Glutamatergic neuron (in vitro differentiated cells): ENCODE measurements at places on chromosomes 11 and 22. TPM values are rescaled to one million over a fixed set of nuclear protein-coding genes. Genes with fewer than 3 reads are reported as not detected.

DNA sequence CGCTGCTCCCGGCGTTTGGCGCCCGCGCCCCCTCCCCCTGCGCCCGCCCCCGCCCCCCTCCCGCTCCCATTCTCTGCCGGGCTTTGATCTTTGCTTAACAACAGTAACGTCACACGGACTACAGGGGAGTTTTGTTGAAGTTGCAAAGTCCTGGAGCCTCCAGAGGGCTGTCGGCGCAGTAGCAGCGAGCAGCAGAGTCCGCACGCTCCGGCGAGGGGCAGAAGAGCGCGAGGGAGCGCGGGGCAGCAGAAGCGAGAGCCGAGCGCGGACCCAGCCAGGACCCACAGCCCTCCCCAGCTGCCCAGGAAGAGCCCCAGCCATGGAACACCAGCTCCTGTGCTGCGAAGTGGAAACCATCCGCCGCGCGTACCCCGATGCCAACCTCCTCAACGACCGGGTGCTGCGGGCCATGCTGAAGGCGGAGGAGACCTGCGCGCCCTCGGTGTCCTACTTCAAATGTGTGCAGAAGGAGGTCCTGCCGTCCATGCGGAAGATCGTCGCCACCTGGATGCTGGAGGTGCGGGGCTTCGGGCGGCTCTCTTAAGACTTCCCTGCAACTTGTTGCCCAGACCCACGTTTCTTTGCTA is at the start of gene CCND1:
TSS of gene CCND1 (plus strand) at position 162 of the 587 bp plus-strand sequence. CDS start at position 320, 158 bp downstream.
- H3K4me3 ChIP-seq: peak within 1 kb of the TSS; percentile 81
- H3K4me1 ChIP-seq: peaks cover 5% of the 10 kb centered on the region
- H3K27ac ChIP-seq: no peak within 1 kb of the TSS
- H3K27me3 ChIP-seq: peaks cover 12% of the 10 kb centered on the region
- peak; percentile 74 for DNase-seq

DNA sequence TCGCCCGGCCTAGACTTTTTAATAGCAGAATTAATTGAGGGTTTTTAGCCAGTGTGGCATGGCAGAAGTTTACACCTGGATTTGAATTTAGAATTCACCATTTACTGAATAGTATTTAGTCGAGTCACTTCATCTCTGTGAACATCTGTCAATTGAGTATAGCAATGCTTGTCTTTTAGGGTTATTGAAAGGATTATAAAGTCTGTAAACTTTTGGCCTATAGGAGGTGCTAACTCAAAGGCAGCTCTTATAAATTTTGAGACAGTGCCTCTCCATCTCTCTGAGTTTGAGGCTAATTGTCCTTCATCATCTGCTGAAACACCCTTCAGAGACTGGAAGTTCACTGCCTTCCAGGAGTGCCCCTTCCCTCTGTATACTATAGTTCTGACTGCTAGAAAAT is 205.0 kb downstream of the NELL1 start:
- H3K4me3 ChIP-seq: no peak overlapping the region
- DNase-seq: no peak
- H3K4me1 ChIP-seq: no peaks in the 10 kb centered on the region
- H3K27ac ChIP-seq: no peak overlapping the region
- H3K27me3 ChIP-seq: peaks cover 2% of the 10 kb centered on the region

OAF gene
- not detected for total RNA-seq

OR8K3 gene
- not detected for total RNA-seq

GAS2L1 gene
- total RNA-seq: 10.3 TPM

ACR gene
- not detected for total RNA-seq

GRCh38 chr11:76666830-76667229 is 3.7 kb downstream of the LRRC32 start:
- peak; percentile 5 for DNase-seq
- no peak overlapping the region for H3K4me3 ChIP-seq
- H3K27ac ChIP-seq: no peak overlapping the region

- no peak for DNase-seq
- no peak overlapping the region for H3K27ac ChIP-seq
- H3K4me3 ChIP-seq: no peak overlapping the region
- H3K4me1 ChIP-seq: no peaks in the 10 kb centered on the region
Measured at GRCh38 chr11:111231836-111232235, 13.7 kb upstream of the POU2AF2 start.

SCYL1 gene
- 80.0 TPM for total RNA-seq

GRCh38 chr22:35567351-35568141 is 26.9 kb downstream of the RASD2 start:
- H3K36me3 ChIP-seq: no peaks in the 10 kb centered on the region
- H3K27me3 ChIP-seq: peaks cover 6% of the 10 kb centered on the region
- DNase-seq: peak; percentile 84
- H3K27ac ChIP-seq: peak overlapping the region; percentile 52
- peak overlapping the region; percentile 50 for H3K4me3 ChIP-seq
- peaks cover 42% of the 10 kb centered on the region for H3K4me1 ChIP-seq

MRGPRX4 gene
- total RNA-seq: not detected

MMP11 gene
- 28.8 TPM for total RNA-seq

- DNase-seq: no peak
- peaks cover 6% of the 10 kb centered on the region for H3K27me3 ChIP-seq
- peaks cover 13% of the 10 kb centered on the region for H3K4me1 ChIP-seq
- H3K36me3 ChIP-seq: no peaks in the 10 kb centered on the region
Measured at GRCh38 chr11:115918576-115918975, 414.4 kb upstream of the CADM1 start.

DNA sequence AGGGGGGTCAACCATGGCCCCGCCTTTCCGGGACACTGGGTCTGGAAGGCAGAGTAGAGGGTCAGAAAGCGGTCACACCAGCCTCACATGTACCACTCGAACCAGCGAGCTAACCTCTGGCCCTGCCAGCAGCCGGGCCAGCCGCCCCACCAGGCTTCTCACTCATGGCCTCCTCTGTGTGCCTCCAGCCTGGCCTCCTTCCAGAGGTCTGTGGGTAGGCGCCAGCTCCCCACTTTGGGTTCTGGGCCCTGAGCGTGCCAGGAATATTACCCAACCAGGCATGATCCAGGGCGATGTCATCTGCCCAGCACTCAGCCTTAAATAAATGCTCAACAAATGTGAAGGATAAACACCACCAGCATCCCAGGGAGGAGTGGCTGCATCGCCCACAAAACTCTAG is 5.8 kb downstream of the SCUBE1 start:
- DNase-seq: no peak
- H3K36me3 ChIP-seq: no peaks in the 10 kb centered on the region
- H3K4me3 ChIP-seq: no peak overlapping the region
- no peak overlapping the region for H3K27ac ChIP-seq
- no peaks in the 10 kb centered on the region for H3K4me1 ChIP-seq

SGSM1 gene
- 1.2 TPM for total RNA-seq

DNA sequence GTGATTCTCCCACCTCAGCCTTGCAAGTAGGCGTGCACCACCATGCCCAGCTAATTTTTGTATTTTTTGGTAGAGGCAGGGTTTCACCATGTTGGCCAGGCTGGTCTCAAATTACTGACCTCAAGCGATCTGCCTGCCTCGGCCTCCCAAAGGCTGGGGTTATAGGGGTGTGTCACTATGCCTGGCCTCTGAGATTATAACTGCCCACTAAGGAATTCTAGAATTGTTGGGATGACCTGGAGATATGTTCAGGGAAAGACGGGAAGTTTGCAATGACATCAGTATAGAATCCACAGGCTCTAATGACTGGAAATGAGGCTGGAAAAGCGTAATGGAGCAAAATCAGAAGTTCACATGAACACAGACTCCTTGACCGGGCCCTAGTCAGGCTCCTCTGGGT is 62.2 kb downstream of the CLMP start:
- no peak overlapping the region for H3K27ac ChIP-seq
- no peak for DNase-seq

GRCh38 chr11:74237541-74237940 is 66.5 kb downstream of the PPME1 start:
- no peaks in the 10 kb centered on the region for H3K27me3 ChIP-seq
- peaks cover 5% of the 10 kb centered on the region for H3K36me3 ChIP-seq
- no peak overlapping the region for H3K27ac ChIP-seq
- no peaks in the 10 kb centered on the region for H3K4me1 ChIP-seq
- DNase-seq: no peak

DNA sequence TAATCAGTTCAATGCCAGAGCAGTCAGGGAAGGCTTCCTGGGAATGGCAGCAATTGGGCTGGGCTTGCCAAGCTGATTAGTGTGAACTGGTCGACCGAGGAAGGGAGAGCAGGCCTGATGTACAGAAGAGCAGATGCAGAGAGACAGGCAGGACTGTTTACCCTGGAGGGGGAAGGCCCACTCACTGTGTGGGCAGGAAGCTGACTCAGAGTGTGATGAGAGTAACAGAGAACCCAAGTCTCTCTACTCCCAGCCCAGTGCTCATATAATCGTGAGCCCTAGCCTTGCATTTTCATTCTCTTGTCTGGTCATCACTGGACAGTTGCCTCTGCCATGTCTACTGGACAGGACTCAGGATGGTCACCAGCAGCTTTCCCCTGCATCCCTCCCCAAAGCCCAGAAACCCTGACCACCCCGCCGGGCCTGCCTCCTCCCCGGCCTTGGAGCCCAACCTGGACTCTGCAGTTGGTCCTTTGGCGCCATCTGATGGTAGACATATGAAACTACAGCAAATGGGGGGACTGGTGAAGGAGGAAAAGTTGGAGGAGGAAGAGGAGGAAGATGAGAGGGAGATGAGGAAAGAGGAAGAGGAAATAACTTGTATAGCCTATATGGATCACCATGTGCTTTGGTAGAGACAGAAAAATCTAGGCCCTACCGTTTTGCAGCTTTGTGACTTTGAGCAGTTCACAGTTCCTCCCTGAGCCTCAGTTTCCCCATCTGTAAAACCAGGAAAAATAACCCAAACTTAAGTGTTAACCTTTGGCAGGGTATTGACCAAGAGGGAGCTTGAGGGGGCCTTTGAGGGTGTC is 43.4 kb upstream of the PRDM11 start:
- no peak overlapping the region for H3K4me3 ChIP-seq
- peaks cover 29% of the 10 kb centered on the region for H3K4me1 ChIP-seq
- DNase-seq: peak; percentile 76
- no peak overlapping the region for H3K27ac ChIP-seq
- H3K27me3 ChIP-seq: peaks cover 13% of the 10 kb centered on the region
